Stimulated activated CD8-positive, alpha-beta memory T cell treated with anti-CD3 and anti-CD28 coated beads, Interleukin-2, amount 100 ng/mL, for 1 hour (primary cell): ENCODE measurements at places on chromosomes 1 and 21.
A peak's percentile ranks its signal among the peaks of the same experiment; 100 is the strongest.

DNA sequence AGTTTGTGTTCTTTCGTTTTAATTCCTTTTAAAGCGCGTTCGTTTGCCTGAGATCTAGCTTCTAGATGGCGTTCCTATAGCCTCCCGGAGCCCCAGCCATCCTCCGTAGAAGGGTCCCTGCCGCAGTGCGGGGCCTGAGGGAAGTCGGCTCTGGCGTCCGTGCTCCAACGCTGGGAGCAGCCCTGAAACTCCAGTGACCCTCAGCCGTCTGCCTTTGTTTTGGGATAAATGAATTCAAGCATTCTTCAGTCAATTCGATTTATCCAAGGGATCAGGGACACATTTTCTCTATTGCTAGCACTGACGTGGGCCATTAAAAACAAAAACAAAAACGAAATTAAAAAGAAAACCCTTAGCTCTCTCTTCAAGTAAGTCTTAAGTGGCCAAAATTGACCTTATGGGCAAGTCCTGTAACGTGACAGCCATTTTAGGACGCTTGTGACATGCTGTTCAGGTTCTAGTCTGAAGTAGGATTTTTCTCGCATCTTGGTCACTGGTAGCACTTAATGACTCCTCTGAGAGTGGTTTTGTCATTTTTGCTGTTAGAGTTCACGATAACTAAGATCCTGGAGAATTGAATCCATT is 742 bp upstream of the HSPA13 start:
- peak; percentile 10 for DNase-seq

DNA sequence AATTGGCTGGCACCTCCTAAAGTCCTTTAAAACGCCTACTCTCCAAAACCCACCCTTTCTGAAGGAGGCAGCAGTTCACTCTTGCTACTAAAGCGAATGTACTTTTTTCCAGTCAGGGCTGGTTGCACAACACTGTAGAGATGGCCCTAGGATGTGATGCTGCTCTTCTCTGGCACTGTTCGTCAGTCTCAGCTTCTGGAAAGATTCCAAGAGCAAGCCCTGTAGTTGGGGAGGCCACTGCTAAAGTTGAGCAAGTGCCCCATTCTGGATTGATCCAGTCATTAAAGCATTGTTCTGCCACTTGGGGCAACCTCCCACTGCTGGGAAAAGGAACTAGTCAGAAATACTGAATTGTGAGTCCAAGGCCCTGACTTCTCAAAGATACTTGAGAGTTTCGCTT is 28.5 kb upstream of the KCNQ4 start:
- DNase-seq: no peak

DNA sequence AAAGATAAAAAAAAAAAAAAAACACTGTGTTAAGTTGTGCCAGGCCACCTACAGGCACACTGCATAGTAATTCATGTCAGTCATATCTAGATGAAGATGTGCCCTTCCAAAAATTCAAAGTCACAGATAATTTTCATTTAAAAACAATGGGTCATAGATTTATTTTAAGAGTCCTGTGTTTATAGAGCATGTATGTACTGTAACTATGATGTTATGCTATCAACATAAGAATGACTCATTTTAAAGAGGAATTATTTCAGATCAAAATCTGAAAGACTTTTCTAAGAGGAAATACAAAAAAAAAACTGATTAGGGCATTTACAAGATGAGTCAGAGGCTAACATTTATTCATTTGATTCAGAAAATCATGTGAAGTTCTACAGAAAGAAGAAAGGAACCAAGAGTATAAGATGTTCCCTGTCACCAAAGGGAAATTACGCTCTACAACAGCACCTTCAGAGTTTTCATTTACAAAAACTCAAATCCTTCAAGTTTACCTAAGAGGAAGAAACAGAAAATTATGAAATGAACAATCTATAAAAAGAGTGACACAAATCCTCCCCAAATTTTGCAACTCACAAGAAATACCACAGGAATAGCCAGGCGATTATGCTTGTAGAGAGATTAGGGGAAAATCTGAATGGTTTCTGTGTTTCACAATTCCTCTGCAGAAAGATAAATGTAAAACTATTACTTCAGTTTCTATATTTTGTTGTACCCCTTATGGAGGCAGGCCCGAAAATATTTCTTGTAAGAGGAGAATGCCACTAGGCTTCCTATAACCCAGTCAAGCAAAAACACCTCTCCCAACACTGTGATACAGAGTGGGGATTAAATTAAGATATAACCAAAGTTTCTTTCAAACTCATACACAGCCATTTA is 13.8 kb downstream of the TP53BP2 start:
- no peak for DNase-seq

GRCh38 chr1:156128654-156129597 is 14.4 kb downstream of the LMNA start:
- DNase-seq: no peak

- DNase-seq: no peak
Observed at GRCh38 chr21:25506887-25507286, 100.4 kb downstream of the MRPL39 start.

- no peak for DNase-seq
Observed at GRCh38 chr1:149978547-149979023, 31.9 kb downstream of the OTUD7B start.

GRCh38 chr1:191905781-191906180 is 252.5 kb upstream of the RGS18 start:
- DNase-seq: no peak

DNA sequence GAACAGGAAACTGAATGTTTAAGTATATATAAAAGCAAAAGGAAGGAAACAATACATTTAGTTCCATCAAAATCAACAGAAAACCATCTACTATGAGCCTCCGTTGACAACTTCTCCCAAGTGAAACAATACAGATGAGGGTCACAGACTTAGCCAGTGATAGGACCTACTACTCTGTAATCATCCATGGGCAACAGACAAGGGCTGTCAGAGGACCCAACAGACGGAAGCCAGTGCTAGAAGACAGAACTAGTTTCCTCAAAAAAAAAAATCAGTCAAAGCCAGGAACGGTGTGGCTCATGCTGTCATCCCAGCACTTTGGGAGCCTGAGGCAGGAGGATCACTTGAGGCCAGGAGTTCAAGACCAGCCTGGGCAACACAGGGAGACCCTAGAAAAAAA is 20.6 kb downstream of the RERE start:
- DNase-seq: no peak

DNA sequence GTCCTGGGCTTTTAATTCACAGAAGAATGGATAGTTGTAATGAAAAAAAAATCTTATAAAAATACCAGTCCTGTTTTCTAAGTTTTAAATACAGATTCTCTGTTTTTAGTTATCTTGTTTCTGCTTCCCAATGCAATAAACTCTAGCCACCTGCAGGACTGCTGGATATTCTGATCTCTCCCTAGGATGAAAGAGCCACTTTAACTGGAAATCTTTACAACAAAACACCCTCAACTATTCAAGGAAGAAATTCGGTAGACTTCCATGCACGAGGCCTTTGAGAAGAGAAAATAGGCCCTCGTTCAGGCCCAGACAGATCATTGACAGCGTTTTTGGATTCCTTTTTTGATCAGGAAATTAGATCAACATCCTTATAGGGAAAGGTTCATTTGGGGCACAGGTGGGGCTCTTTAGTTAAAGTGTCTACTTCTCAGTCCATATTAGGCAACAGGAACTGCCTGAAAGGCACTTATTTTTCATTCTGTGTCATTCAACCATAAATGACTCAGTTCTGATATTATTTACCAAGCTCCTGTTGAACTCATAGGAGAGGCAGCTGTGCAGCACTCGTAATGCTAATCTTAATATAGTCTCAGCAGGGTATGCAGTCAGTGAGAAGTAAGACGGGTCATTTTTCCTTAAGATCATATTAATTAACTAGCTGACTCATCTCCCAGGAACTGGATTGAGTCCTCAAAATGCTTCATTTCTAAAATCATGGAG is 71.1 kb upstream of the ERRFI1 start:
- DNase-seq: no peak

GRCh38 chr1:51238034-51238403 is 1.9 kb downstream of the RNF11 start:
- no peak for DNase-seq

GRCh38 chr21:45496968-45497845 is 45.0 kb downstream of the SLC19A1 start:
- no peak for DNase-seq

DNA sequence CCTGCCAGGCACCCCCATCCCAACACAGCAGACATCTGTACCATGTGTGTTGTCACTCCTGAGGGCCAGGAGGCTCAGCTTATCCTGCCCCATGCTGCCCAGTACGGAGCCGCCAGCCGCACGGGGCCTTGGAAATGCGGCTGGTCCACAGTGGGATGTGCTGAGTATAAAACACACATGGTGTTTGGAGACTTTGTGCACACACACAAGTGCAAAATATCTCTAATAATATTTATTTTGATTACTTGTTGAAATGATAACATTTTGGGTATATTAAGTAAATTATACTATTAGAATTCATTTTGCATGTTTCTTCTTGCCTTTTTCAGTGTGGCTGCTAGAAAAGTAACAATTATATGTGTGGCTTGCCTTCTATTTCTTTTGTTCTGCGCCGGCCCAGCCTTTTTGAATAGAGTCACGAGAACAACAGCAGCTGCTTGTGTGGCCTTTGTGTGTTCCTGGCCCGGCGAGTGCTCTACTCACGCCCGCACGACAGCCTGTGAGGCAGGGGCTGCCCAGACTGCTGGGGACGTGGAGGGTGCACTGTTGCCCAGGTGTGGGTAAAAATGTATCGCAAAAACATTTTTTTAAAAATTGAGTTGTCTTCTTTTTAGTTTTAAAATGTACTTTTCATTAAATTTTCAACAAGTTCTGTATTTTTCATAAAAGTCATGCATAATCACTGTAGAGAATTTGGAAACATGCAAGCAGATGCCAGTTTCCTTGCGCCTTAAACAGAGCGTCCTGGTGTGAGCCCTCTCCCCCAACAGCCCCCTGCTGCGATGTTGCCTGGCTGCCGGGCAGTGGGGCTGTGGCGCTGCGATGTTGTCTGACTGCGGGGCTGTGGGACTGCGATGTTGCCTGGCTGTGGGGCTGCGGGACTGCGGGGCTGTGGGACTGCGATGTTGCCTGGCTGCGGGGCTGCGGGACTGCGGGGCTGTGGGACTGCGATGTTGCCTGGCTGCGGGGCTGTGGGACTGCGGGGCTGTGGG is 35.5 kb downstream of the COQ8A start:
- DNase-seq: no peak

DNA sequence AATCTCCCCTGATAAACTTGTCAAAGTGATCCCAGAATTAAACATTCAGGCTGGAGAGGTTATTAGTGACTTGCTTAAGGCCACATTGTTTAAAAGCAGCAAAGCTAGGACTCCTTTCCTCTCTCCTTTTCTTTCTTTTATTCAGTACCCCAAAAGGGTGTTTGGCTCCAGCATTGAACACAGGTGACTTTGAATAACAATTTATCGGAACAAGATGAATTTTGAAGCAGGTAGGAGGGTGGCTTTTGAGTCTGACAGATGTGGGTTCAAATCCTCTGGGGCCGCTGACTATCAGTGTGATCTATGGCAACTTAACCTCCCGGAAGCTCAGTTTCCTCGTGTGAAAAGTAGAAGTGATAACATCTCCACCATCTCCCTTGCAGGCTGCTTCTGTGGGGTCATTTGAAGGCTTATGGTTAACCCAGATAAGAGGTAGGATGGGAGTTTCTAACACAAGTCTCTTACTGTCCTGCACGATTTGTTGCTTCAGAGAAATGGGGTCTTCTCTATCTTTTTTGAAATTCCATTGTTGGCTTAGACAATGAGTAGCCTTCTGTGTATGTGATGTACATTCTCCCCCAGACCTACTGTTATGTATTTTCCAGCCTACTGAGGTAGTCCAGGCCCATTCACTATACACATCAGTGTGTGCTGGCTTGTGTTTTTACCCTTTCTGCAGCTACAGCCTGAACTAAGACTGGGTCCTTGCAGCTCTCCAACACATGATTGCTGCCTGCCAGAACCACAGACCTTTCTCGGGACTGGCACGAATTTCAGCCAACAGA is 29.0 kb downstream of the JUN start:
- DNase-seq: no peak

DNA sequence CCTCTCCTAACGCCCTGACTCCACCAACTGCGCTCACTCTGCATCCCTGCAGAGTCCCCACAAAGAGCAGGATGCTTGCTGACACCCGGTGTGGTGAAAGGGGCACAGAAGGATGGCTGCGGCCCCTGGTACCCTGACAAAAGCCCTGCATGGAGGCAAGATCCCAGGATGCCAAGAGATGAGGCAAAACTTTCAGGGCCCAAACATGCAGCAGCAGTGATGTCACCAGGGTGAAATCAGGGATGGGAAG is 36.6 kb downstream of the SLC9A1 start:
- no peak for DNase-seq

DNA sequence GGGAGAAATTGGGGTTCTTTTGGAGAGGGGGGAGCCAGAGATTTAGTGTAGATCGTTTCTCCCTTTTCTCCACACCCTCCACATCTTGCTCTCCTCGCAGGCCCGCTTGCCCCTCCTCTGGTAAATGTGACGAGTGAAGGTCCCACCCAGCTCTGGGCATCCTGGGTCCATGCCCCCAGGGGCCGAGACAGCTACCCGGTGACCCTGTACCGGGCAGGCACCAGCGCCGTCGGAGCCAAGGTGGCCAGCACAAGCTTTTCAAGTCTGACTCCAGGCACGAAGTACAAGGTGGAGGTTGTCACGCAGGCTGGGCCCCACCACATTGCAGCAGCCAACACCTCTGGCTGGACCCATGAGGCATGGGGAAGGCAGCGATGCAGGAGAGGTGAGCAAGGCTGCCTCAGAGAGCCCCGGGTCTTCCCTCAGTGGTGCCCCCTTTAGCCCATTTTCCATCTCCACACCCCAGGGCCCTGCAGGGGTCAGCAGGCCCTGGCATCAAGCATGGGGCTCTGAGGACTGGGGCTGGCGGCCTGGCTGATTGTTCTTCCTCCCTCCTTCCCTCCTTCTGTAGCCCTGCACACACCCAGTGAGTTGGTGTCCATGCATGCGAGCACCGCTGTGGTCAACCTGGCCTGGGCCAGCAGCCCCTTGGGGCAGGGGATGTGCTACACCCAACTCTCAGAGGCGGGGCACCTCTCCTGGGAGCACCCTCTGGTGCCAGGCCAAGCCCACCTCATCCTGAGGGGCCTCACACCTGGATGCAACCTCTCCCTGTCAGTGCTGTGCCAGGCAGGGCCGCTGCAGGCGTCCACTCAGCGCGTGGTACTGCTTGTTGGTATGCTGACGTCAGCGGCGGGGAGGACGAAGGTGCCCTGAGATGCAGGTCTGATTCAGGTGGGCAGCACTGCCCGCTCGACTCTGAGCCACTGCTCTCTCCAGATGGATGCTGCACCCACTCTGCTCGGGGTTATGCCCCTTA is 16.4 kb upstream of the LGR6 start:
- no peak for DNase-seq

- DNase-seq: peak; percentile 22
Observed at GRCh38 chr1:26677306-26678115, 18.3 kb upstream of the ARID1A start.

DNA sequence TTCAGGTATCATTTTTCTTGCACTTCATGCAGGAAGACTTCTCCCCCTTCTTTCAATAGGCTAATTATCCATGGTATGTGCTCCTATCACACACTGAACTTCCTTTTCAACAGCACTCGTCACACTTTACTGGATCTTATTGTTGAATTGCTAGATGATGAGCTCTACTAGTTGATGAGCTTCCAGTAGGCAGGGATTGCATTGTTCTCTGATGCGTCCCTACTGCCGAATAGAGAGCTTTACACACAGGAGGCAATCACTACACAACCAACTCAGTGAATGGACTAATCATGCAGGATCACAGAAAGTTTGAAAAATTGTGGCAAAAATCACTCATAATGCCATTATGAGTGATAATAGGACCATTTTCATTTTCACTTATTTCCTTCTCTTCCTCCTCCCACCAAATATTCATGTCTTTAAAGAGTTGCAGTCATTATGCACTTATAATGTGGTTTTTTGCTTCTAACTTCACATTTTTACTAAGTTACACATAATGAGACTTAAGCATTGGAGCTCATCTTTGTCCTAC is 128.1 kb upstream of the ZNF648 start:
- no peak for DNase-seq

GRCh38 chr1:30335389-30335996 is 387.9 kb downstream of the MATN1 start:
- DNase-seq: no peak
